Fibroblast of the aortic adventitia (primary cell): ENCODE measurements at places on chromosomes 12 and 14. TPM values are rescaled to one million over a fixed set of nuclear protein-coding genes. Genes with fewer than 3 reads are reported as not detected.

Gene PIK3C2G
- 0.09 TPM in 1 of 2 replicates, not detected in the other for total RNA-seq

Gene PAH
- not detected in 2 replicates for total RNA-seq

Gene SDSL
- total RNA-seq, result 1.9 and 5.9 TPM in 2 replicates

Gene TAS2R7
- 0.18 TPM in 1 of 2 replicates, not detected in the other for total RNA-seq

Gene TAS2R31
- total RNA-seq, result 6.2 and 13.6 TPM in 2 replicates

Gene FIGNL2
- 0.18 TPM in 1 of 2 replicates, not detected in the other for total RNA-seq

Gene OR4K15
- not detected in 2 replicates for total RNA-seq

Gene SLC7A8
- total RNA-seq, result 11.7 and 37.5 TPM in 2 replicates

Gene ZCCHC8
- 15.9 and 23.1 TPM in 2 replicates for total RNA-seq

Gene CDKN3
- total RNA-seq, result 10.7 and 33.4 TPM in 2 replicates

Gene PRH2
- total RNA-seq, result not detected in 2 replicates

Gene RND1
- 0.72 TPM in 1 of 2 replicates, not detected in the other for total RNA-seq

Gene RIMKLB
- 23.2 and 49.1 TPM in 2 replicates for total RNA-seq

Gene IL25
- total RNA-seq, result not detected in 2 replicates

Gene ISCU
- total RNA-seq, result 136 TPM in 2 replicates

Gene PLA2G1B
- not detected in 2 replicates for total RNA-seq

Gene GSG1
- total RNA-seq, result 0.45 and 1.6 TPM in 2 replicates

Gene RNASE3
- not detected in 2 replicates for total RNA-seq

Gene TRIM9
- total RNA-seq, result 0.49 and 1.6 TPM in 2 replicates

Gene CLEC2B
- 16.5 and 58.1 TPM in 2 replicates for total RNA-seq

Gene PMCH
- 0.27 TPM in 1 of 2 replicates, not detected in the other for total RNA-seq

Gene MUCL1
- total RNA-seq, result not detected in 2 replicates

Gene TMEM132C
- total RNA-seq, result not detected in 2 replicates

Gene TESPA1
- total RNA-seq, result not detected in 2 replicates

Gene APOLD1
- total RNA-seq, result 3.6 and 9.2 TPM in 2 replicates

Gene VSX2
- total RNA-seq, result not detected in 2 replicates

Gene ASB2
- total RNA-seq, result 0.45 and 0.49 TPM in 2 replicates

Gene MYH6
- not detected in 2 replicates for total RNA-seq

Gene CLEC9A
- total RNA-seq, result not detected in 2 replicates

Gene PLCZ1
- 0.18 TPM in 1 of 2 replicates, not detected in the other for total RNA-seq

Gene ABCB9
- total RNA-seq, result 4.4 and 10.3 TPM in 2 replicates

Gene MGAT2
- total RNA-seq, result 76.9 and 103 TPM in 2 replicates

Gene RECQL
- 54.1 and 114 TPM in 2 replicates for total RNA-seq

Gene TAS2R9
- total RNA-seq, result 0.09 TPM in 1 of 2 replicates, not detected in the other

Gene IL31
- not detected in 2 replicates for total RNA-seq

Gene KIF21A
- total RNA-seq, result 10.8 and 10.9 TPM in 2 replicates

Gene SEL1L
- total RNA-seq, result 112 and 128 TPM in 2 replicates

Gene SLC11A2
- total RNA-seq, result 50.7 and 53.7 TPM in 2 replicates

Gene NKX2-1
- total RNA-seq, result not detected in 2 replicates

Gene RERG
- not detected in 2 replicates for total RNA-seq

Gene C1S
- 516 and 790 TPM in 2 replicates for total RNA-seq

Gene NELL2
- total RNA-seq, result 0.36 and 4.6 TPM in 2 replicates

Gene POLR3B
- total RNA-seq, result 11.1 and 18.5 TPM in 2 replicates

Gene FAM186B
- 0.45 and 2.7 TPM in 2 replicates for total RNA-seq

Gene IRAK3
- total RNA-seq, result 20.0 and 21.4 TPM in 2 replicates

Gene PPP1R1A
- total RNA-seq, result not detected in 2 replicates

Gene MYF6
- total RNA-seq, result not detected in 2 replicates

Gene RNASE7
- total RNA-seq, result not detected in 2 replicates

Gene ACOT6
- total RNA-seq, result not detected in 2 replicates
